ENCODE measurements at places on chromosomes 6 and 20.

DNA sequence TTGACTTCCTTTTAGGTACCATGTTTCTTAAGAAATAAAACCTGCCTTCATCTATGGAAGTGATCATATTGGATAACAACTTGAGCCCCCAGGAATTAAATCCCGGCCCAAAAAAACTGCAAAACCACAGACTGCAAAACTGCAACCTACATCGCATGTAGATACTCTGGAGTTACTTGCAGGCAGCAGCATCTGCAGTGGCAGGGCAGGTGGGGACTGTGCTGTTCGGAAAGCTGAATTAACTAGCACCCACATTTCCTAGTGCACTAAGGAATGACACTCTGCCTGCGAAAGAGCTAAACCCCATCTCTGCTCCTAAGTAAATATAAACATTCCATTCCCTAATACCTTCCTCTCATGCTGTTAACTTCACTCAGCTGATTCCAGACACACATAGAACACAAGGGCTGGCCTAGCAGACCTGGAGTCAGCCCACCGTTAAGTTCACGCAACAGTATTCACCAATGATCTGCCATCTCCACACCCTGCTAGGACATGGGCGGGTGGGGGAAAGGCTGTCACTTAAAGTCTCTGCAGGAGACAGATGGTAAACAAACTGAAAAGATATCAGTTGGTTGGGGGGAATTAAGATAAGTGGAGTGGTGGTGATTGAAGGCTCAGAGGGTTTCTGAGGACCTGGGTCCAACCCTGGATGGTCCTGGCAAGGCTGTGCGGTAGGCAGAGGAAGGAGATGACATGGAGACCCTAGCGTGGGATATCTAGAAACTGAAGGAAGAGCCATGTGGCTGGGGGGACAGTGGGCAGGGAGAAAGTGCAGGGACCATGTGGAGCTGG, 128.4 kb downstream of the SYCP2 start:
- no peak for DNase-seq

- DNase-seq: no peak
Observed at GRCh38 chr6:33684428-33684896, 27.0 kb downstream of the UQCC2 start.

- no peak for DNase-seq
Observed at GRCh38 chr20:43744966-43745730, 18.3 kb upstream of the GTSF1L start.

DNA sequence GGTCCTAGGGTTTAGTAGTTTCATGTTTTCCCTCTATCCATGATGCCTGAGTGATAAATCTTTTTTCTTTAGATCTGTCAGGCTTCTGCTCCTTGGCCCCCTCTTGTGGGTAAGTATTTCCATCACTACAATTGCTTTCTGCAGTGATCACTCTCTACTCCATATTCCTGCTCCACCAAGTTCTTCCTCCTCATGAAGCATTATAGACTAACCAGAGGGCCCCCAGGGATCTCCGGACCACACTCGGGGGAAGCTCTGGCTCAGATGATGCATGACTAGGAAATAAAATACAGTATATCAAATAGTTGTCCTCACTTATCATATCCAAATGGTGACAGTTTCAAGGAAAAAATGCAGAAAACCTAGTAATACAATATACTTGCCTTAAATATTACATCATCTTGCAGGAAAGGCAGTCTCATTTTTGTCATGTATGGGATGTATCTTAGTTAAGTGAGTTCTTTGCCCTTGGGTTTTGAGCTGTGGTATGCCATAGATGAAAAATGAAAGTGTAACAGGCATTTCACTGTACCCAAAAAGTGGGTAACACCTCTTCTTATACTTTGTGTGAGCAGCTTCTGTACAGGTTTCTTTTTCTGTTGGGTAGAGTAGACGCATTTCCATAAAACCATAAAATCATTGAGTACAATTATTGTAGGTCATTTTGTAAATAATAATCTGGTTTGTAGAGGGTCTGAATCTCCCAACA, 200.9 kb upstream of the EYA4 start:
- peak; percentile 18 for DNase-seq
